ENCODE measurements at places on chromosomes 12 and 14. TPM values are rescaled to one million over a fixed set of nuclear protein-coding genes. Genes with fewer than 3 reads are reported as not detected.

The SERPINA9 gene
- 0.05 TPM for total RNA-seq

DNA sequence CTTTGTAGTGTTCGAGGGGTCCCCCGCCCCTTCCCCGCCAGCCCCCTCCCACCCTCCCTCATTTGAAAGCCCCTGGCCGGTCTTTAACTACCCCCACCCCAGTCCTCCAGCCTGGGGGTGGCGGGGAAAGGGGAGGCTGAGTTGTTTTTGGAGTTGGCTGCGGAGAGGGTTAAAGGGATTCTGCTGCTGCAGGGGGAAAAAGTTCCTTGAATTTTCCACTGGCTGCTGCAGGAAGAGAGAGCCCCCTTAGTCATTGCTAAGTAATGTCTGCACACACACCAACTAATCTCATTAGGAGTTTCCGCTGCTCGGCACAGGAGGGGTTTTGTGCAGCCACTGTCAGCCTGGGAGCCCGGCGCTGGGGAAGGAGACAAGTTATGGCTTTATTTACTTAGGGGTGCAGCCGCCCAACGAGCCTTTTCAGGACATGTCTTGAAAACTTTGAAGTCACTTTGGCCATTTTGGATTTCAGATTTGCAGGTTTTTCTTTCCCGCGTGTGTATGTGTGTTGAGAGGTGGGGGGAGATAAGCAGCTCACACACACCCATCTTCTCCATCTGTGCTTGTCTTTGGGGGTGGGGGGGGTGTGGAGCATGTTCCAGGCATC lies 1.8 kb downstream of the ELK3 start:
- peaks cover 20% of the 10 kb centered on the region for H3K4me1 ChIP-seq
- no peak for DNase-seq
- H3K4me3 ChIP-seq = peak overlapping the region; percentile 71
- no peaks in the 10 kb centered on the region for H3K27me3 ChIP-seq
- no peaks in the 10 kb centered on the region for H3K36me3 ChIP-seq
- H3K27ac ChIP-seq = peak overlapping the region; percentile 10

- no peak overlapping the region for H3K27ac ChIP-seq
- no peak overlapping the region for H3K4me3 ChIP-seq
- no peaks in the 10 kb centered on the region for H3K27me3 ChIP-seq
- peaks cover 36% of the 10 kb centered on the region for H3K36me3 ChIP-seq
- no peaks in the 10 kb centered on the region for H3K4me1 ChIP-seq
Observed at GRCh38 chr14:64952598-64953309, 10.2 kb upstream of the GPX2 start.

DNA sequence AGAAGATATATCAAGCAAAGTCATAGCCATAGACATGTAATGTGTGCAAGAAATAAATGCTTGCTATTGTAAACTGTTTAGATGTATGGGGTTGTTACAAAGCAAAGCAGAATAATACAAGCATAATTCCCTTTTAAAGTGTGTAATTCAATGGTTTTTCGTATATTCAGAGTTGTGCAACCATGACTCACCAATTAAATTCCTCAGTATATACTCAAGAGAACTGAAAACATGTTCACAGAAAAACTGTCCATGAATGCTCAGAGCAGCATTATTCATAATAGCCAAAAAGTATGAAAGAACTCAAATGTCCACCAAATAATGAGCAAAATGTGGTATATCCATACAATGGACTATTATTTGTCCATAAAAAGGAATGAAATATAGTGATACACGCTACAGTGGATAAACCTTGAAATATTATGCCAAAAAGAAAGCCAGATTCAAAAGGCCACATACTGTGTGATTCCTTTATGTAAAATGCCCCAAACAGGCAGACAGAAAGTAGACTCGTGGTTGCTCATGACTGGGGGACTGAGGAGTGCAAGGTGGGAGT lies 9.3 kb downstream of the GXYLT1 start:
- no peaks in the 10 kb centered on the region for H3K27me3 ChIP-seq
- H3K27ac ChIP-seq = no peak overlapping the region
- DNase-seq = no peak
- no peaks in the 10 kb centered on the region for H3K4me1 ChIP-seq
- no peak overlapping the region for H3K4me3 ChIP-seq

DNA sequence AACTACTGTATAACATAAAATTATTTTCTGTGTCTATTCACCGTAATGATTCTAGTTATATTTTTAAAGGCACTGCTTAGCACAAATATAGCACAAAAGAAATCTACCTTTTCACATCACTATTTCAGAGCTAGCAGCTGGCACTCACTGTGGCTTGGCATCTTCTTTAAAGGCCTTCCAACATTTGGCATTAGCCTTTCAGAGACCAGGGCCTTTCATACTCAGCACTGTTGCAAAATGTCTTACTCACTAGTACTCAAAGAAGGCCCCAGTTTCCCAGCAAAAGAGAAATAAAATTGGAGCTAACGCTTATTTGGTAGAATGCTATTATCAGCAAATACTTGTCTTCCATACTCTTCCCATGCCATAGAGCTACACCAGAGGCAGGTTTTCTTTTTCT lies 238.4 kb downstream of the MED13L start:
- no peaks in the 10 kb centered on the region for H3K4me1 ChIP-seq
- H3K4me3 ChIP-seq = no peak overlapping the region
- H3K27me3 ChIP-seq = no peaks in the 10 kb centered on the region
- DNase-seq = no peak

DNA sequence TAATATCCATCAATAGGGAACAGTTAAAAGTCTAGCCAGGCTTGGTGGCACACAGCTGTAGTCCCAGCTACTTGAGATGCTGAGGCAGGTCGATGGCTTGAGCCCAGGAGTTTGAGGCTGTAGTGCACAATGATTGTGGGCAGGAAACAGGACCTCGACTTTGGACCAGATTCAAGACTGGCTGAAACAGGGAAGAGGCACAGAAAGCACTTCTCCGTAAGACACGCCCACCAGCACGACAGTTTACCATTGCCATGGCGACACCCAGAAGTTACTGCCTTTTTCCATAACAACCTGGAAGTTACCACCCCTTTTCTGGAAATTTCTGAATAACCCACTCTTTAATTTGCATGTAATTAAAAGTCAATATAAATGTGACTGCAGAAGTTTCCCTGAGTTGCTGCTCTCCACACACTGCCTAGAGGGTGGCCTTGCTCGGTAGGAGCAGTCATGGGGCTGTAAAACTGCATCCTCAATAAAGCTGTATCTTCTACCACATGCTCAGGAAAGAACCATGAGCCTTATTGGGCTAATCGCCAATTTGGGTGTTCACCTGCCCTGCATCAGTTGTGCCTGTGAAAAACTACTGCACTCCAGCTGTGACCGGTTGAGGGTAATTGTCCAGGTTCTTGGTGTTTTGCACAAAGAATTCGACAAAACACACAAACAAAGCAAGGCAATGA lies 4.6 kb upstream of the LRRC23 start:
- no peak overlapping the region for H3K27ac ChIP-seq
- DNase-seq = no peak
- no peaks in the 10 kb centered on the region for H3K27me3 ChIP-seq
- no peak overlapping the region for H3K4me3 ChIP-seq

GRCh38 chr12:78703820-78704525 lies 160.6 kb upstream of the SYT1 start:
- no peaks in the 10 kb centered on the region for H3K4me1 ChIP-seq
- no peak for DNase-seq
- no peaks in the 10 kb centered on the region for H3K27me3 ChIP-seq
- H3K36me3 ChIP-seq = no peaks in the 10 kb centered on the region
- H3K4me3 ChIP-seq = no peak overlapping the region

Measured in thymus (tissue), 14 donors.